ENCODE measurements at places on chromosomes 5 and 9.

DNA sequence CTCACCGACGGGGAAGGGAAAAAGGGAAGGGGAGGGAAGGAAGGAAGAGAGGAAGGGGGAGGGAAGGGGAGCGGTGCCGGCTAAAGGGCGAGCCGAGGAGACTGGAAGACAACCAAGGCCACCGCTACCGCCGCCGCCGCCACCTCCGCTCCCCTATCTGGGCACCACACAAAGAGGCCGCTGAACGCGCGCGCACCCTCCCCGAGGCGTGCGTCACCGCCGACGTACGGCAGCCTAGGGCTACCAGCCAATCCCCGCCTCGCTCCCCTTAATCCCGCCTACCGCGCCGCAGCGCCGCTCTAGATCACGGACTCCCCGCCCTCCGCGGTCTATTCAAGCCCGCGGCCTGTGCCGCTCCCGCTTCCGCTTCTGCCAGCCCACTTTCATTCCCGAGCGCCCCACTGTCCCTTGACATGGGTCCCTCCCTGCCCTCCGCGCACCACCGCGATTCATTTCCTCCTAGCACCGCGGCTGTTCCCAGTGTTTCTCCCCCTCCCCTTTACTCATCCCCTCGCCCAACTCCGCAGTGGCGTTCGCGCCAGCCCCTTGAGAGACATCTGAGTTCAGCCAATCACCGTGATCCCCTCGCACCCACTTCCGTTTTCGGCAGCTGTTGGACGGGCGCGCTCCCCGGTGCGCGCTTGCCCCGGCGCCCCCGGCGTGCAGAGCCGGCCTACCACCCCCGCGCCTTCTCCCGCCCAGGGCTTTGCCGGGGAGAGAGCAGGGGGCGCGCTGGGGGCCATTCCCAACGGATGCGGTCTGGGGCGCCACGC lies at the start of gene HNRNPA0:
HNRNPA0 (minus strand) TSS at position 176 of the 773 bp plus-strand sequence. CDS start 297 bp downstream, outside the sequence.
- peak; percentile 93 for DNase-seq

DNA sequence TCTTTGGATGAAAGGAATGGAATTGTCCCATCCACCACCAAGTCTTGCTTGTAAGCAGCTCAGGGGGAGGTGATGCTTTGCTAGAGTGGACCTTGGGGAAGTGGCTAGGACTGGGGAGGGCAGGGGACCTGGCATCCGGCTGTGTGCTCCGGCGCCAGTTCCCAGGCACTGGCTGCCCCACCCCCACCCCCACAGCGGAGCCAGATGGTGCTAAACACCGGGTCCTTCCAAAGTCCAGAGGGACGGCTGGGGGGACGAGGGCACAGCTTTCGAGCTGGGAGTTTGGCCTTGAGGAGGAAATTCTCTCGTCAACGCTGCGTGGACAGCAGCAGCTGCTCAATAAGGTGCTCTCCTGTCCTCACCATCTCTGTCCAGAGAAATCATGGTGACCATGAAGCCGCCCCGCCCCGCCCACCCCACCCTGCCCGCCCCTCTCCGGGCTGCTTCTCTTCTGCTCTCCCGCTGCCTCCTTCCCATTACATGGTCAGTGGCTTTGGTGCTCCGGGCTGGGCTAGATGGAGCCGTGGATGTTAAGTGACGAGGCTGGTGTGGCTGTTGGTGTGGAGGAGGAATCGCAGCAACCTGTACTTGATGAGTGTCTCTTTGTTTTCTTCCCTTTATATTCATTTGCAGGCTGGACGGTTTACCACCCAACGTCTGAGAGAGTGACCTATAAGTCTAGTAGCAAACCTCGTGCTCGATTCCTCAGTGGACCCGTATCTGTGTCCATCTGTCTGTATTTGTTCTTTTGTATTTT lies 115.7 kb downstream of the WNK2 start:
- no peak for DNase-seq

GRCh38 chr9:98944057-98944733 lies 488 bp downstream of the COL15A1 start:
- DNase-seq = peak; percentile 64

DNA sequence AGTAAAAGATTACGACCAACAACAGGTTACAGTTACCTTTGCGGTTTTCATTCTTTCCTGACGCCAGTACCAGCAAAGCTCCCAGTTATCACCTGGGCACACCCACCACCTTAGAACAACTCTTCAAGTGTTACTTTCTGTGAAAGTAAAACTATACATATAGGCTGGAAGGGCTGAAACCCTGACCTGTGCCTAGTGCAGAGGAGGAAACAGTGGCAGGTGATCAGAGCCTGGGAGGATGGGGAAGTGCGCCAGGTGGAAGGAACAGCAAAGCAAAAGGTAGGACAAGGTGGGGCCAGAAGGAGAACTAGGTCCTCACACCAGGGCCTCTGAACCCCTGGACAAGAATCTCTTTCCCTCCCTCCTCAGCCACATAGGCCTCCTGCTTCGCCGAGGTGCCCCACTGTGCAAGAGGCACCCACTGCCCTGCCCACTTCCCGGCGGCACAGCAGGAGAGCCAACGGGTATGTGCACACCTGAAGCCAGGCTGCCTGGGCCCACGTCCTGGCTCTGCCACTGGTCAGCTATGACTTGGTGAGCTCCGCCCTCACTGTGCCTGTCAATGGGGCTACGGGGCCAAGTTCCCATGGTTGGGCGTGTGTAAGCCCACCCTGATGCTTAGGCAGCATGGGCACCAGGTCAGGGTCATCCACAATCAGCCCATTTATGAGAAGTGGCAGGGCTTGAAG lies 26.9 kb downstream of the BICD2 start:
- no peak for DNase-seq

DNA sequence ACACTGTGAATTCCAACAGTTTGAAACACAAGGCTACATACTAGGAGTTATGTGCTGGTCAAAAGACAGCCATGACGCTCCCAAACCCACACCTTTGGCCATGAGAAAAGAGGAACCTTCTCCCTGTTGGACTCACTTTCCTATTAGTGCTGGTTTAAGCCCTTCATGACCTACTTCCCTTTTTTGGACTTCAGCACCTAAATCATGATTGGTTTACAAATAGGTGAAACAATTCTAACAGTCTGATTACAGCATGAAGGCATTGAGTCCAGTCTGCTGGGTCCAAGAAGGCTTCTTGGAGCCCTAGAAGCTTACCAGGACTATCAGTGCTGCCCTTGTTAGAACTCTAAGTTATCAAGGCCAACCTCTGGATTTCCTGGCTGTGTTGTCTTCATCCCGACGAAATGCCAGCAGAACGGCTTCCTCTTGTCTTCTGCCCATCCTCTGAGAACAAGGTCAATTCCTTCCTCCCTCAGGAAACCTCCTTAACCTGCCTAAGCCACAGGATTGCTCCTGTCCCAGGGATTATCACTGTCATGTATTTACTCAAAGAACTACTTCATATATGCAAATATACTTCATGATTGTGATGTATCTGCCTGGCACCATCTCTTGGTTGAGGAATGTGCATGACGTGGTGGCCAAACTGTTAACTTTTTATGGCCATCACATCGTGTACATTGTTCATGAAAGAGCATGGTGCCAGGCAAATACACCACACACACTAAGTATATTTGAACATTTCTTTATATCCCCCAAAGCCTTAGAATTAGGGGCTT lies 83.6 kb downstream of the ANKH start:
- no peak for DNase-seq

Data from NCI-H2171 treated with DMSO at 0.1 percent for 48 hours (cell line).